ENCODE measurements at places on chromosomes 7 and 10.

GRCh38 chr7:143359771-143360353 lies 2.7 kb downstream of the FAM131B start:
- no peak for DNase-seq

- no peak for DNase-seq
Observed at GRCh38 chr10:86671419-86671818, 3.1 kb downstream of the LDB3 start.

DNA sequence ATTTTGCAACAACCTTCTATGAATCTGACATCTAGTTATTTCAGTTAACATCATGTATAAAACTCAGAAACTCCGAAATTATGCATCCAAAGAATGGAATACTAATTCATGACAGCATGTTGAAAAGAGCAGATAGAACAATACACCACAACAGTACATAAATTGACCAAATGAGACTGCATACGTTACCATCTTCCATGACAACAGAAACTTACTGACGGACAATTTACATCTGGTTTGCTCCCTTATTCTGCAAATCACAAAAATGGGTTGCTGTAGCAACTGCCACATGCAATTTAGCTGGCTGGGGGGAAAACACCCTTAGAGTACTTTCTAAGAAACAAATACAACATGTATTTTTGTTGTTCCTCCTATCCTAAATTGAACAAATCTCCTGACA lies 14.3 kb downstream of the LRRN3 start:
- DNase-seq, result no peak

GRCh38 chr10:132461683-132462231 lies 64.8 kb downstream of the PWWP2B start:
- DNase-seq, result no peak

DNA sequence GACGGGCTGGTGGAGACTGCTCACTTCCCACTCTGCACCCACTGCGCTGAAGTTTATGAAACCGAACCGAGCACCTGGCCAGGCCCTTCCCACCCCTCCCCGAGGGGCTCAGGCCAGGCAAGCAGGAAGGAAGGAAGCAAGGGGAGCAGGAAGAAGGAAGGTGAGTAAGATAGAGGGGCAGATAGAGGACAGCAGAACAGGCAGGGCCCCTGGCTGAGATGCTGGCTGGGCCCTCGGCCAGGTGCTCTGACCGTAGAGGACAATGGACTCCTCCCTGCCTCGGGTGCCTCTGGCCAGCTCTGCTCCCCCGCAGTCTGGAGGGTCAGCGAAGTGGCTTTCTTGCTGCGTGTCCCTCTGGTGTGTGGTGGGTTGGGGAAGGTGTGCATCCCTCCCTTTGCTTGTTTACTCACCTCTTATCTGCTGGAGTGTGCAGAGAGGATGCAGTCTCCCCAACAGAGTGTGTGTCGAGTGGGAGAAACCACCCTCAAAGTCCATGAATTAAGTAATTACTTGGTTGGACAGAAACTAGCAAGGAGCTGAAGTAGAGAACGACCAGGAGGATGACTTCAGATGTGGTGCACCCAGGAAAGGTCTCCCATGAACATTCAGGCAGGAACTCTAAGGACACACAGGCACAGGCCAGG lies 82.8 kb upstream of the PPP2R2D start:
- peak; percentile 5 for DNase-seq

- DNase-seq, result no peak
Observed at GRCh38 chr10:102421507-102421756, 796 bp downstream of the FBXL15 start.

GRCh38 chr7:158266426-158266816 lies 321.2 kb downstream of the PTPRN2 start:
- no peak for DNase-seq

DNA sequence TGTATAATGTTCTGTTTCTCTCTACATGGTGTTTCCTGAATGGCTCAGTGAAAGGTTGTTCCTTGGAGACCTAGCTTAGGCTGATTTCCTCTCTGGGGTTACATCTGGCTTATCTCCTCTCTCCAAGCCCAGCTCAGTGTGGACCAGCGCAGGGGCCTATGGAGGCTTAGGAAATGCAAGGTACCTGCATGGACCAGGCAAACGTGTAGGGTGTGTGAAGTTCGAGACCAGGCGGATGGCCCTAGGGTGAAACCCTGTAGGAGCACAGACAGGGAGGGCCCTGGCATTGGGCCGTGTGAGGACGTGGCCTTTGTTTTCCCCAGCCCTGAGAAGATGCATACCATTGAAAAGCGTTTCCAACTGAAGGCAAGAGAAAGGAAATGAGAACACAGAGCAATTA lies 59.0 kb downstream of the DOCK1 start:
- no peak for DNase-seq

DNA sequence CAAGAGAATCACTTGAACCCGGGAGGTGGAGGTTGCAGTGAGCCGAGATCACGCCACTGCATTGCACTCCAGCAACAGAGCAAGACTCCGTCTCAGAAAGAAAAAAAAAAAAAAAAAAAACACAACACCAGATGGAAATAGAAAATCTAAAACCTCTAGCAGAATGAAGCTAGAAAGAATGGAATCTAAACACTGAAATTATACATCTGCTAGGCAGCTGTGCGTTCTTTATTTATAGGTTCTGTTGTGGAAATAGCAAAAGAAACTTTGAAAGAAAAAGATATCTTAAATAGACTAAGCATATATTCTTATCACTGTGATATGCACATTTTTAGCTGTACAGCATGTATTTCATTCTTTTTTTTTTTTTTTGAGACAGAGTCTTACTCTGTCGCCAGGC lies 17.1 kb downstream of the BMPR1A start:
- no peak for DNase-seq

DNA sequence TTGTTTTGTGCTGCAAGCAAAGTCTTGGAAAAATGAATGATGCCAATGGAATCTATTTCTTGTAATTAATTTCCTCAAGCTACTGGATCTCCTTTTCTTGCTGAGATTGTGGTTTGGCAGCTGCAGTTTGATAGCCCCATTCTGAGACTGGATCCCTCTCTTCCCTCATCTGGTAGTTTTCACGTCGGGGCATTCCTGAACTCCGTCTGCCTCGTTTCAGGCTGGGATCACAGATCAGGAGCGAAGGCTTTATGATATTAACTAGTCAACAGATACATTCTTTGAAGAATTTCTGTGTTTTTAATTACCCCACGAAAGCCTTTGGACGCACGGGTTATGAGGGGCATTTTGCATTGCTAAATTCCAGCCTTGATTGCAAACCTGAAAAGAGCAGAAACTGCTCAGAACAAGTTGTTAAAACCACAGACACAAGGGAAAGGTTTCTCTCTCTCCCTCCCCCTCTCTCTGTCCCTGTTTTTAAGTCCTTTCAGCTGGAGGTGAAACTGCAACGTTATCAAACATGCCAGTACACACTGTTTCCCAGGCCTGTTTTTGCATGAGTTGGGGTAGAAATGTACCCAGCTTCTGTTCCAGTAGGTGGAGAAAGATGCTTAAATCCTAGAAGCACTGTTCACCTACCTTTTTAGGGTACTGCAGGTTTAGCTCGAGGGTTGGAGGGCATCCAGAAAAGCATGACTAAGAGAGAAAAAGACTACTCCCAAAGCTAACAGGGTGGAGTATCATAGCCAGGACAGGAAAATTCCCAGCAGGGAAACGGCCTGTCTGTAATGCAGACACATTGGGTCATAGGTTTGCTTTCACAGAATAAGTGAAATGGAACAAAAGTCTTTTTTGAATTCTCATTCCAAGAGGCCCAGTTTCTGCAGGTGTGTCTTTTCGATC lies 124.3 kb downstream of the CUX1 start:
- DNase-seq, result no peak
